ENCODE measurements at places on chromosomes 11 and 22.
A peak's percentile ranks its signal among the peaks of the same experiment; 100 is the strongest.

GRCh38 chr11:61046833-61047232 is 55.5 kb upstream of the CD5 start:
- DNase-seq = no peak

GRCh38 chr22:35821654-35822053 is 104.0 kb downstream of the APOL5 start:
- no peak for DNase-seq

GRCh38 chr11:615504-616319 is at the start of gene IRF7:
IRF7 (minus strand) TSS chr11:615950; CDS start chr11:615364, 586 bp downstream.
- peak; percentile 99 for DNase-seq

DNA sequence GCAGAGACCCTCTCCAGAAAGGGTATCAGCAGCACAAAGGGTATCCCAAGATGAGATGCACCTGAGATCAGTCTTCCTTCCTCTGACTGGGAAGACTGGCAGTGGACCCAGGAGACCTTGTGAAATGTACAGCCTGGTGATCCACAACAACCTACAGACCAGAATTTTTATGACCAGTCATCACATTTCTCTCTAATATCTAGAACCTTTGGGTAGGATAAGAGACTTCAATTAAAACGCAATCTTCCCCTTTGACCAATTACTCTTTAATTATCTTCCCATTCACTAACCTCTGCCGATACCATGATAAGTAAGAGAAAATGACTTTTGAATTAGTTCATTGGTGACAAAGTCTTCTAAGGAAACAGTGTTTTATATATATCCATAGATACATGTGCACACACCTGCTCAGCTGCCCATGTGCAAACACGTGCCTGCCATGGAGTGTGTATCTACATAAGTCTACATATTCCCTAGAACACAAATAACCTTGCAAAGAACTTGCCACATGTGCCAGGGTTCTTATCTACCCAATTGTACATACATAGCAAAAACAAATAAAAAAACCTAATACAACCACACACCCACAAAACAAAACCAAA is 44.2 kb upstream of the SLC5A1 start:
- DNase-seq = no peak

DNA sequence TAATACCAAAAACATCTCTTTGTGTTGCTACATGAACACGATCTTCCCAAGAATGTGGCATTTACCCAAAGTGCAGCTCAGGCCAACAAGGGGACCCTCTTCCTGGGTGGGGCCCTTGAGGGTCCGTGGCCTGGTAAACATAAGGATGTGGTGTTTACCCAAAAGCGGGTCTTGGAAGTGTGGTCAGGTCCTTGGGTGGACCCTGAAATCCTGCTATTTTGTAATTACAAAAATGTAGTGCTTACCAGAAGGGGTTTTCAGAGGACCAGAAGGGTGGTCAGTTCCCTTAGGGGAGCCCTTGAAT is 87.8 kb upstream of the PRDM11 start:
- no peak for DNase-seq

GRCh38 chr22:16838073-16838472 is 12.9 kb upstream of the XKR3 start:
- no peak for DNase-seq

- DNase-seq = no peak
Observed at GRCh38 chr22:22022255-22022840, 39.8 kb upstream of the TOP3B start.

All from upper lobe of right lung (tissue), 1 donor.